ENCODE measurements at places on chromosomes 7 and 10.
A peak's percentile ranks its signal among the peaks of the same experiment; 100 is the strongest.

- DNase-seq: peak; percentile 40
Observed at GRCh38 chr7:148912758-148913541, 28.9 kb upstream of the EZH2 start.

DNA sequence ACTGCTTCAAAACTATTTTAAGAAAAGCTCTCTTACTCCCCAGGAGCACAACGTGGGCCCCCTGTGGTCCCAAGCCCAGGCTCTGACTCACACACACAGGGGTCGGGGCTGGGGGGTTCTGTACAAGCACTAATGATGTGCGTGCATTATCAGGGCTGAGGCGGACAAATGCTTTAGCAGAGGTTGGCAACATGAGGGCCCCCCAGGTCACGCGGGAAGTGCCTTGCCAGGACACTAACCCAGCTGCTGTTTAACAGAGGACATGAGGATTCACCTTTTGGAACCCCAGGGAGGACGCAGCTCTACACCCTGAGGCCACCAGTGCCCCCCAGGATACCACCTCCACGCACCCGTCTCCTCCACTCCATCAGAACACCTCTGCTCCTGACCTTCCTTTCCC, 342.8 kb downstream of the DNAJB6 start:
- no peak for DNase-seq

- DNase-seq: no peak
Observed at GRCh38 chr10:97540669-97541500, 31.7 kb upstream of the ANKRD2 start.

DNA sequence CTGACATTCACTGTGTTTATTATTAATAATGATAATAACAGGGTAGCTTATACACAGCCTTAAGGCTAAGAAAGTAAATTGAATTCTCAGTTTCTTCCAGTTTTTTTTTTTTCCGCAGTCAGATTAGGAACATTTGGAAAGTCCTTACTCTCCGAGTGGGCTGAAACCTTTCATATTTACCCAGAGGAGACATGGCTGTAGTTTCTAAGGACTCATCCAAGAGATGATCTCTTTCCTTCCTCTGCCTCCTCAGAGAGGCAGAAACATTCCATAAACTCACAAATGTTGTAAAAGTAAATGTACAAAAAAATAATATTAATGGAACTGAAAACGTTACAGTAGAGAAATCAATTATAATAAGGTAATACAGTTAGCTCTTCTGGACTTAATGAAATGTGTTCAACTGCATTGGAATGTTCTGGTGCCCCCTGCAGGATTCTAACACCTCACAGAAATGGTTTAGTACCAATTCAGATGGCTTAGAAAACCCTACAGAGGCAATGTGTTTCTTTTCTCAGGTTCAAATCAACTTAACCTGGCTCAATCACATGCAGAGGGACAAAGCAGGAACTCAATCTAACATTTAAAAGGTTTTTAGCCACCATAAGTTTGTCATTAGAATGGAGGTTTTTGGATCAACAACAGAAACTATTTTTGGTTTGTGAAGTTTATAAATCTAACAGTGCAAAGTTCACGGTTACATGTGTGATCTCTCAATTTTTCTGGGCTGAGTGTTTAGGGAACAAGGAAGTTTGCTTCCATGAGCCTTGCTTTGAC, 71.7 kb downstream of the ICA1 start:
- peak; percentile 48 for DNase-seq

- no peak for DNase-seq
Observed at GRCh38 chr7:70006261-70006920, 408.1 kb downstream of the AUTS2 start.

DNA sequence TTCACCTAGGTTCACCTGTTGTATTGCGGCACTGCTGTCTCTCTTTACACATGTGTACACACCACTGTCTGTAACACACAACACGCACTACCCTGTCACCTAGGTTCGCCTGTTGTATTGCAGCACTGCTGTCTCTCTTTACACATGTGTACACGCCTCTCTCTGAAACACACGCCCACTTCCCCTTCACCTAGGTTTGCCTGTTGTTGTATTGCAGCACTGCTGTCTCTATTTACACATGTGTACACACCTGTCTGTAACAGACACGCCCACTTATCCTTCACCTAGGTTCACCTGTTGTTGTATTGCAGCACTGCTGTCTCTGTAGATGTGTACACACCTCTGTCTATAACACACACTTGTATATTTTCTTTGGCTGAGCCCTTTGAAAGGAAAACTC, 51.5 kb downstream of the WDR37 start:
- DNase-seq: no peak

DNA sequence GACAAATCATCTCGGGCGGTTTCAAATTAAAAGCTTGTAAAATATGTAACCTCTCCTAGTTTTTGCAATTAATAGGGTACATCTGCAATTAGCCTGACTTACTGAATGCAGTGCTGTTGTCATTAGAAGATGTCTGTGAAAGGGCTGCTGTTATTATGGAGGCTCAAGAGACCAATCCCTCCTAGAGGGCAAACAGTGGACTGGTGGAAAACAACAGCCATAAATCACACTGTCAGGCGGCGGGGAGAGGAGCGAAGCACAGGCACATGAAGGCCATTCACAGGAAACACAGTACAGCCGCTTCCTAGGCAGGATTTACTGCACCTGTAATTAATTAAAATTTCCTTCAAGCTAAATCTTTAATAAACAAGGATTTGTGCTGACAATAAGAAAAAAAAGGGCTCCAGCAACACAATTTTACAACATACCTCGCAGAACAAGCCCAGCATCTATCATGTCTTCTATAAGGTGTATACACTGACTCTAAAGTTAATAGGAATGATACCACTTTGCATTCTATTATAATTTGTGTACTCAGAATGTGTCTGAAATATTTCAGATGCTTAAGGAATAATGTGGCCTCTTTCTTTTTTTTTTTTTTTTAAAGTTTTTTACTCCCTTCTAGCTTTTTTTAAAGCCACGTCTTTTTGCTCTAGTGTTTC, 50.7 kb downstream of the ERCC6 start:
- no peak for DNase-seq

- DNase-seq: no peak
Observed at GRCh38 chr7:48183370-48183743, 12.1 kb downstream of the ABCA13 start.

DNA sequence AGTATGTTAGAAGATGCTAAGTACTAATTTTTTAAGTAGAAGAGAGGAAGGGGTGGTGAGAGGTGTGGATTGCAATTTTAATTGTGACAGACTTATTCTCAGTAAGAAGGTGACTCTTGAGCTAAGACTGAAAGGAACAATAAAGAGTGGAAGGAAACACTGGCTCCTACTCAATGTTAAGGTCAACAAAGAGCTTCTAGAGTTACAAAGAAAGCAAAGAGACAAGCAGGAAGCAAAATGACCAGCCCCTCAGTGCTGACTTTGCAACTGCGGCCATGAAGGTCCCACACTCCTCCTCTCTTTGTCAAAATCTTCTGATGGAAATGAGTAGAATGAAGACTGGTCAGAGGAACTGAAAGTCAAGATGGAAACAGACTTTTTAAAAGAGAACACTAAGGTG, 79.9 kb upstream of the FOXI2 start:
- DNase-seq: no peak

DNA sequence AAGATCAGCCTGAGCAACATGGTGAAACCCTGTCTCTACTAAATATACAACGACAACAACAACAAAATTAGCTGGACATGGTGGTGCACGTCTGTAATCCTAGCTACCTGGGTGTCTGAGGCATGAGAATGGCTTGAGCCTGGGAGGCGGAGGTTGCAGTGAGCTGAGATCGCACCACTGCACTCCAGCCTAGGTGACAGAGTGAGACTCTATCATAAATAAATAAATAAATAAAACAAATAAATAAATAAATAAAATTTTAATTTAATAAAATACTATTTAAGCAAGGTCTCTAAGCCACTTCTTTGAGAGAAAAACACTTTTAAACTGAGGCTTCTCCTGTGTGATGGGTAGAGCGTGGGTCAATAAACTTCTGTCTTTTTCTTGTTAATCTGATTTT, 38.3 kb downstream of the MICU1 start:
- DNase-seq: no peak

GRCh38 chr7:4073052-4073451, 609.0 kb upstream of the FOXK1 start:
- no peak for DNase-seq

DNA sequence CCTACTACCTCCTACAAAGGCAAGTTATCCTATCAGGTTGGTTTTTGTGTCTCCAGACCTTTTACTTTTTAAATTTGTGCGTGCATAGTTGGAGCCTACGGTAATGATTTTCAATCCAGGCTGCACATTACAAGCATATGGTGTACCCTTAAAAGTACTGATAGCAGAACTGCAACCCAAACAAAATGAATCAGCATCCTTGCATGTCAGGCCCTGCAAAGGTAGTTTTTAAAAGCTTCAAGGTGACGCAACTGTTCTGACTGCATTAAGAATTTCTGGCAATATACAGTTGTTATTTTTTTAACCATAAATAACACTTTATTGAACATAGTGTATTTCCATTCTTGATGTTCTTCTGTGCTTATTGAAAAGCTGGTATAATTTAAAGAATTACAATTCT, 28.9 kb downstream of the GNAT3 start:
- DNase-seq: no peak

DNA sequence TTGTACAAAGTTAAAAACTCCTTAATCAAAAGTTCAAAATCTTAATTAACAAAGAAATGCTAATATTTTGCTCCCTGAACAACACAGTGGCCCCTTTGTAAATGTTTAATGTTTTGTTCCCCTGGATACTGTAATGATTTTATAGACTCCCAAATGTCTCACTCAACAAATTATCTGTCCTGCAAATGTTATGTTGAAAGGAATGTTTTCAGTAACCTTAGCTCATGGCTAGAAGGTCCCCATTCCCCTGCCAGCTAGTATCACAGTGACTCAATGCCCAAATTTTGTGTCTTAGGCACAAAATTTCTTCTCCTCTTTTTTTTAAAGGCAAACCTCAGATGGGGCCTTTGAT, 298.9 kb downstream of the ELMO1 start:
- no peak for DNase-seq

GRCh38 chr10:81145975-81146374, 608.3 kb downstream of the SH2D4B start:
- no peak for DNase-seq

DNA sequence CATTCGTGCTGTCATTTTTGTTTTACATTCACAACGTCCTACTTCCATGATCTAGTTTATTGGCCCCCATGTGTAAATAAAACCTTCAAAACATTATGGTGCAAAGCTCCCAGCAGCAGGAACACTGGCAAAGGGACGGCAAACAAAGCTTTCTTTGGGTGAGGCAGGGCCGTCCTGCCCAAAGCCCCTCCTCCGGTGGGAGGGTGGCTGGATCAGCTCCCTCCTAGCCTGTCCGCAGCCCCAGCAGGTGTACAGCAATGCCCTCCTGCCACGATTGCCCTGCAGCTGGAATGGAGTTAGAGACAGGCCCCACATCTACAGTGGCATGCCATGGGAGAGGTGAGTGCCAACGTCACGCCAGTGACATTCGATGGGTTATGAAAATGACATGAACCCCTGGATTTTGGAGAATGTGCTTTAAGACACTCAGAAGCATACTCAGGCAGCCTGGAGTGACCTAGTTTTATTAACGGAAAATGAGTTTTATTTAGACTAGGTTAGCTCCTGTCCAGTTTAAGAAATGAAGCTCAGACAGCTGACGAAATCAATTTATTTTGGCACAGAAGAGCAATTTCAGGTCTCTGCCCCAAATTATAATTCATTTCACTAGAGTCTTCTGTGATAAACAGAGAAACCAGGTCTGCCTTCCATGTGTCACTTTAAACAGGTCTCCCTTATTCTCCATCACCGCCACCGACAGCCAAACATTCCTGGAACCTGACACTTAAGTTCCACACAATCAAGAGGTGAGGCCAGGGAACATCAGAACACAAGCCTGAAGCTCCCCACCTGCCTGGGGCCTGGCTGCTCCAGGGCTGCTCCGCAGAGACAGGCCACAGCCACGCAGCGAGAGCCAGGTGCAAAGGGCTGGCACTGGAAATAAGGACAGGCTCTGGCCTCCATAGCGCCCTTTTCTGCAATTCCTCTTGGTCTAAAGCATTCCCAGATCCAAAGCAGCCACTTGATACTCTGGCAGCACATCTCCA, 50.1 kb downstream of the VOPP1 start:
- DNase-seq: no peak

DNA sequence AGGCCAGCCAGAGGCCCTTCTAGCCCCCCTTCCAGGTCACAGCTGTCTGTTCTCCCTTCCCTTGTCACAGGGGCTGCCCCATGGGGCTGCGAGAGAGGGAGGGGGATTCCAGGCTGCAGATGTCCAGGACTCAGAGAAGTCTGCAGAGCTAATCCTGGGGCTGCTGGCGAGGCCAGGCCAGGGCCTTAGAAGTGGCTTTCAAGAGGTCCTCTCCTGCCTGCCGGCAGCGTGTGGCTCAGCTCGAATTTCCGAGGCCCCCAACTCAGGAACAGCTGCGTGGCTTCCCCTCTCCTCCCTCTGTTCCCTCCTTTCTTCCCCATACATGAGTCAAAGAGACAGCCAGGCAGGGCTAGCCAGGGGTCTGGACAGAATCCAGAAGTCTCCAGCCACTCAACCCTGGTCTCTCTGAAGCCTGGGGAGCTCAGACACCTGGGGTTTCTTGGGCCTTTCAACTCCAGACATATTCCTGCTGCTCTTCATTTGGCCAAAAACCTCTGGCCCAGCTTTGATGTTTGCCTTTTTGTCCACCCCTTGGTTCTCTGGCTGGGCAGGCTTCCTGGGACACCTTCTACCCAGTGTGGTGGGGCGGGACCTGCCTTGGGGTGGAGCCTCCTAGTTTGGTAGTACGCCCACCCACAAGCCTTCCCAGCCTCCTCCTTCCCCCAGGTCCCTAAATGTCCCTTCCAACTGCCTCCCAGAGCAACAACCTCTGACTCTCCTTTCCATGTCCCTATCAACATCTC, 21.8 kb upstream of the EIF5AL1 start:
- no peak for DNase-seq

GRCh38 chr10:78336402-78336791, 302.7 kb downstream of the RPS24 start:
- no peak for DNase-seq

DNA sequence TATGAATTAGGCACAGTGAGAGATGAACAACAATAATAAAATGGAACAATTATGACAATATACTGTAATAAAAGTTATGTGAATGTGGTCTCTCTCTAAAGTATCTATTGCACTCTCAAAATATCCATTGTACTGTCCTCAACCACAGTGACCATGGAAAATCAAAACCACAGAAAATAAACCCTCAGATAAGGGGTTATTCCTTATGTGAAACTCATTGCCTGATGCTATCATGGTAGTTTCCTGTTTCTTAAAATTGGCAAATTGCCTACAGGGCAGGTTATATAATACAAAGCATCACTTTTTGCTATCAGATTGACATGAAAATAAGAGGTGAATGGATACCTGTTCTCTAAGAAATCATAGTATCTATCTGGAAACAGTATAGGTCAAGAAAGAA, 3.8 kb downstream of the MCM10 start:
- DNase-seq: no peak

- DNase-seq: no peak
Observed at GRCh38 chr7:103887853-103888602, 101.4 kb downstream of the RELN start.

GRCh38 chr10:132655735-132656134, 118.1 kb downstream of the INPP5A start:
- DNase-seq: no peak

GRCh38 chr7:10222976-10223375, 750.7 kb upstream of the PHF14 start:
- no peak for DNase-seq

GRCh38 chr7:117672453-117672852, 192.6 kb downstream of the CFTR start:
- DNase-seq: no peak

GRCh38 chr7:76357475-76358010, 1.2 kb downstream of the YWHAG start:
- DNase-seq: no peak

- no peak for DNase-seq
Observed at GRCh38 chr10:23114228-23114850, 19.0 kb downstream of the MSRB2 start.

Measured in activated CD4-positive, CD25-positive, alpha-beta regulatory T cell treated with anti-CD3 and anti-CD28 coated beads, Interleukin-2, amount 50 U/mL, for 16 hours (primary cell).